Ascending aorta (tissue), 2 donors: ENCODE measurements at places on chromosomes 2 and 18. TPM values are rescaled to one million over a fixed set of nuclear protein-coding genes. Genes with fewer than 3 reads are reported as not detected.

Gene KIF3C
- 11.9 TPM for total RNA-seq

Gene IL36G
- total RNA-seq: not detected

Gene GPN1
- 13.1 TPM for total RNA-seq

Gene CYP1B1
- total RNA-seq: 148 TPM

Gene CEP68
- total RNA-seq: 30.8 TPM

Gene TEKT4
- total RNA-seq: not detected

Gene DSC3
- 0.85 TPM for total RNA-seq

Gene CHCHD5
- total RNA-seq: 26.5 TPM

Gene C2orf66
- not detected for total RNA-seq

Gene CD8B2
- total RNA-seq: not detected

Gene TFPI
- total RNA-seq: 85.6 TPM

Gene G6PC2
- not detected for total RNA-seq

Gene SATB2
- total RNA-seq: 1.2 TPM

Gene CRYBA2
- not detected for total RNA-seq

Gene CREG2
- total RNA-seq: not detected

Gene DSG3
- total RNA-seq: not detected

Gene ADD2
- total RNA-seq: 10.2 TPM

Gene HOXD1
- total RNA-seq: 9.8 TPM

Gene SERTAD2
- total RNA-seq: 8.7 TPM

Gene REG3G
- total RNA-seq: not detected

Gene ADAM23
- total RNA-seq: 2.3 TPM

Gene MROH2A
- not detected for total RNA-seq

Gene RBM44
- 8.5 TPM for total RNA-seq

Gene MAP4K3
- total RNA-seq: 34.1 TPM

Gene NAT8
- not detected for total RNA-seq

Gene IL36A
- not detected for total RNA-seq

Gene PLGLB2
- not detected for total RNA-seq

Gene RHOB
- 3,143 TPM for total RNA-seq

Gene DLGAP1
- total RNA-seq: 2.0 TPM

Gene LAMA3
- total RNA-seq: 27.2 TPM

Gene CD302
- 30.9 TPM for total RNA-seq

Gene C2orf76
- not detected for total RNA-seq

Gene IL36B
- not detected for total RNA-seq

Gene RASGRP3
- total RNA-seq: 1.6 TPM

Gene APCDD1
- 77.0 TPM for total RNA-seq

Gene SLC30A3
- 7.6 TPM for total RNA-seq

Gene TTC27
- 118 TPM for total RNA-seq

Gene ZNF396
- 0.21 TPM for total RNA-seq

Gene SFT2D3
- total RNA-seq: 8.3 TPM

Gene PPP1R1C
- total RNA-seq: not detected

Gene EML6
- not detected for total RNA-seq

Gene CLEC4F
- total RNA-seq: not detected

Gene CHRNG
- total RNA-seq: not detected
